Activated T-helper 17 cell treated with anti-CD3 and anti-CD28 coated beads, Interleukin-2, amount 50 U/mL, for 72 hours (primary cell): ENCODE measurements at places on chromosomes 12 and 14.

GRCh38 chr14:60561845-60562746, 53.1 kb downstream of the SIX6 start:
- H3K36me3 ChIP-seq, result no peaks in the 10 kb centered on the region
- H3K27me3 ChIP-seq, result peaks cover 6% of the 10 kb centered on the region
- no peak for ATAC-seq
- H3K27ac ChIP-seq, result no peak overlapping the region
- H3K4me3 ChIP-seq, result no peak overlapping the region
- no peaks in the 10 kb centered on the region for H3K4me1 ChIP-seq

GRCh38 chr14:59281609-59282377, 93.3 kb downstream of the DAAM1 start:
- no peak overlapping the region for H3K4me3 ChIP-seq
- H3K27ac ChIP-seq, result no peak overlapping the region
- ATAC-seq, result no peak

DNA sequence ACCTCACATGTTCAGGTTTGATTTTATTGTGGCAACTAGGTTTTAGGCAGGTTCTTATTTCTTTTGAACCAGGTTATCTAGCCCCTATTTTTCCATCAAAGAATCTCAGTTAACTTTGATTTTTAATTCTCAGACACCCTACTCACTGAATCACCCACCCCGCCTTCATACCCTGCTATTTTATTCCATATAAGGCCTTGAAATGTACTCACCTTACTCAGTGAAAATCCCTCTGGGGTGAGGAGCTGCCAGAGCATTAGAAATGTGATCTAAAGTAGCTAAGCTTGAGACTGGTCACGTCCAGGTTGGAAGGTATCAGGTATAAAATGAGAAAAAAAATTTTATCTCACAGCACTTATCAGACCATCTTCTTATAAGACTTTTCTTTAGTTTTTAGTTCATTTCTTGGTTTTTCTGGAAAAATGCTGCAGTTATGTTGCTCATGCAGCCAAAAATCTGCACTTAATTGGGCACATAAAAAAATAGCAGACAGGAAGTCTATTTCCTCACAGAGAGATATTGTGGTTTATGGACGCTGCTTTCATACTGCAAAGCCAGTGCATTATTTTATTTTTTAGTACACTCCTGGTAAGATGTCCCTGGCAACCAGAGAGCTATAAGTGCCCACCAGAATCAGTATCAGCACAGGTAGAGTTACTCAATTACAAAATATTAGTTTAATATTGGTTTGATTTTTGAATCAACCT, 101.5 kb upstream of the CCDC91 start:
- H3K27me3 ChIP-seq, result peaks cover 29% of the 10 kb centered on the region
- no peak overlapping the region for H3K27ac ChIP-seq
- no peaks in the 10 kb centered on the region for H3K36me3 ChIP-seq
- no peak overlapping the region for H3K4me3 ChIP-seq

DNA sequence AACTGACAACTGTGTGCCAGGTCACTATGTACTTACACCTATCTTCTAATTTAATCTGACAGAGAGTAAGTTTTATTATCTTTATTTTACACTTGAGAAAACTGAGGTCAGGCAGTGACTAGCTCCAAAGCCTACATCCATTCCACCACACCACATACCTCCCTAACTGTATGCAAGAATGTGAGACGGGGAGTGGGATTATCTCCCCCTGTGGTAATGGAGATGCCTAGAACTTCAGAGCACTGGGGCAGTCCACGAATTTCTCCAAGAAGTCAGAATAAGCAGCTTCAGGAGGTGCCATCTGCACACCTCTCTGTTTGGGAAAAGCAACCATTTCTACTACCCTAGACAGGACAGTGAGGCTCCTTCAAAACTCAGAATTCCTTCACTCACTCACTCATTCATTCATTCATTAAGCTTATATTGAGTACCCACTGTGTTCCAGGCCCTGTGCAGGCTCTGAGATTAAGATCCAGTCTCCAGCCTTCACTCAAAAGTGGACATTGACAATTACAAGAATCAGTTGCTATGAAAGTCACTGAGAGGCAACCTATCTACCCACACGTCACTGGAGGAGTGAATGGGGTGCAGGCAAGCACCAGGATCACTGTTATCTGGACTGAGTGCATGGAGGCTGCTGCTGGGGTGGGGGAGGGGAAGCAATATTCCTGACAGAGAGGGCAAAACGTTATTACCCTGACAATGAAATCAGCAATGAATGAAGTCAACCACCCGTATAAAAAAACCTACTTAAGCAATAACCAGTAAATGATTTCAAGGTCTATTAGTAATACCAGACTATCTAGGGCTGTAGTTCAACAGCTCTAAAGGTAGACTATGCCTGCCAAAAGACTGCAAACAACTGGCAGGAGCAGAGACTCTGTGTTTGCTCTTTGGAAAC, 18.0 kb downstream of the SLC7A7 start:
- H3K4me3 ChIP-seq, result no peak overlapping the region
- H3K27me3 ChIP-seq, result peaks cover 45% of the 10 kb centered on the region
- H3K36me3 ChIP-seq, result no peaks in the 10 kb centered on the region

DNA sequence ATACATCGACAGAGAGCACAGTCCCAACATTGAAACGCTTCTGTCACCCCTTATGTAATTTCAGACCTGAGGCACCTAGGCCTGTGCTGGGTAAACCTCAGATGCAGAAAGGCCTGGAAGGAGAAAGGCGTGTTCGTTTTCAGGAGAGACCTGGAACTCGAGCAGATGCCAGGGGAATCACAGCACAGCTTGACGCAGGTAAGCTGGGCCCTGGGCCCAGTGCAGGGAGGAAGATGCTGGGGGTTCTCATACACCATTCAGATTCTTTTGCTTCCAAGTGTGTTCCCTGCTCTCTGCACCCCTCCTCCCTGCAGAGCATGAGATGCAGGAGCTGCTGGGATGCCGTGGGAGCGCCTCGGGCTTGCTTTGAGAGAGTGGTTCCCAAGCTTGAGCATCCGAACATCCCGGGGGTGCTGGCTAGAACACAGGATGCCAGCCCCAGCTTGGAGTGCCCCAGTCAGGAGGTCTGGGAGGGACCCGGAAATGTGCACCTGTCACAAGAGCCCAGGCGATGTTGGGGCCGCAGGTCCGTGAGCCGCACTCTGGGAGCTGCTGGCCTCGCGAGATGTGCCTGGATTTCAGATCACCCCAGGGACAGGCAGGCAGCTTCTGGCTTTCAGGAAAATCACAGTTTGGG, 35.9 kb downstream of the FZD10 start:
- no peaks in the 10 kb centered on the region for H3K36me3 ChIP-seq
- no peaks in the 10 kb centered on the region for H3K4me1 ChIP-seq
- ATAC-seq, result no peak
- no peaks in the 10 kb centered on the region for H3K27me3 ChIP-seq
- no peak overlapping the region for H3K4me3 ChIP-seq

DNA sequence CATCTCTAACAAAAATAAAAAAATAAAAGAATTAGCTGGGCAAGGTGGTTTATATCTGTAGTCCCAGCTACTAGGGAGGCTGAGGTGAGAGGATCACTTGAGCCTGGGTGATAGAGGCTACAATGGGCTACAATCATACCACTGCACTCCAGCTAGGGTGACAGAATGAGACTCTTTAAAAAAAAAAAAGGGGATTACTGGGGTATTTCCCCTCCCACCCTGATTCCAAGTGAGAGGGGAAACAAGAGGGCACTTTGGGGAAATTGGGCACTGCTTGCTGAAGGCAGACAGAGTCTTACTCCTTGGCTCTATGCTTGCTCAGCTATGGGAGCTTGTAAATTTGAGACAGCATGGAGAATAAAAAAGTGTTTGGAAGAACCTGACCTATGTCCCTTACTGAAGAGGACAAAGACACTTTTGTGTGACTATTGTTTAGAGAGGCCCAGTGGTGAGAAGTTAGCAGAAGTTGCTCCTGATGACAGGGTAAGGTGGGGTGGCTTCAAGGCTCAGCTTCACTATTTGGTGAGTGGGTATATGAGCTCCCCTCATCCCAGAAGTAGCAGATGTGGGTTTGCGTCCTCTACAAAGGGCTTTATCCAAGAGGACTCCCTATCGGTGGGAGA, 44.0 kb downstream of the KLRG1 start:
- peak overlapping the region; percentile 29 for H3K27ac ChIP-seq
- peaks cover 23% of the 10 kb centered on the region for H3K4me1 ChIP-seq
- no peaks in the 10 kb centered on the region for H3K36me3 ChIP-seq
- no peak overlapping the region for H3K4me3 ChIP-seq
- no peaks in the 10 kb centered on the region for H3K27me3 ChIP-seq

DNA sequence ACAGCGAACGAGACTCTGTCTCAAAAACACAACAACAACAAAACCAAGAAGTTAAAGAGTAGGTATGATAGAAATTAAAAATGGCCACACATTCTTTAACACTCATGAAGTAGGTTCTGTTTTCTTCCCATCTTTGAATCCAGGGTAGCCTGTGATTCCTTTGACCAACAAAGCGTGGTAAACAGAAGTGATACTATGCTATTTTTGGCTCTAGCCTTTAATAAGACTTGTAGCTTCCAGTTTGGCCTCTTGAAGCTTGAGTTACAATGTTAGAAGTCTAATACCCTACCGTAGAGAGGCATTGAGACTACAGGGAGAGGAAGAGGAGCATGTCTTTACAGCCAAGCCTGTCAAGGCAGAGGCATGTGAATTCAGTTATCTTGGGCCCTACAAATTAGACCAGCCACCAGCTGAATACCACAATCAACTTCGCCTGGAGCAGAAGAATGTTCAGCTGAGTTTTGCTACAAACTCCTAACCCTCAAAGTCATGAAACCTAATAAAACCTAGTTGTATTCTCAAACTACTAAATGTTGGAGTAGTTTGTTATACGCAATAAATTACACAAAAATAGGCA, 4.9 kb upstream of the NEMF start:
- no peaks in the 10 kb centered on the region for H3K27me3 ChIP-seq
- peaks cover 18% of the 10 kb centered on the region for H3K4me1 ChIP-seq
- peaks cover 6% of the 10 kb centered on the region for H3K36me3 ChIP-seq
- no peak for ATAC-seq
- peak overlapping the region; percentile 54 for H3K4me3 ChIP-seq

DNA sequence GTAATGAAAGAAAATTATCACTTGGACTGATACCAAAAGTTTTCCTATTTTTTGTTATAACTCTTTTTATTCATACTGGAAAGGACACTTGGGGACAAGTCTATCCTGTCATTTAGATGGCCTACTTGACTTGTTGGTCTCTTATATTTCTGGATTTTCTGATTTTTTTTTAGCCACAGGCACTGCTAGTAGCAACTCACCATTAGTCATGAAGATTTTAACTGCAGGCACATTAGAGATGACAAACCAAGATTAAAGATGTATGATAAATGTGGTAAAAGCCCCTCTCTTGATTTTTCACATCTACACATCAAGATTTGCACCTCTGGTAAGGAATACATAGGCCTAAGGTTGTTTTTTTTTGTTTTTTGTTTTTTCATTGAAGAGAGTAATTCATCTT, 217.0 kb downstream of the SLC25A21 start:
- no peaks in the 10 kb centered on the region for H3K36me3 ChIP-seq
- H3K4me1 ChIP-seq, result no peaks in the 10 kb centered on the region
- no peak overlapping the region for H3K27ac ChIP-seq
- no peak overlapping the region for H3K4me3 ChIP-seq
- H3K27me3 ChIP-seq, result no peaks in the 10 kb centered on the region

GRCh38 chr14:65015391-65015790, 28.7 kb downstream of the FNTB start:
- no peaks in the 10 kb centered on the region for H3K27me3 ChIP-seq
- H3K4me3 ChIP-seq, result no peak overlapping the region
- H3K36me3 ChIP-seq, result peaks cover 64% of the 10 kb centered on the region

DNA sequence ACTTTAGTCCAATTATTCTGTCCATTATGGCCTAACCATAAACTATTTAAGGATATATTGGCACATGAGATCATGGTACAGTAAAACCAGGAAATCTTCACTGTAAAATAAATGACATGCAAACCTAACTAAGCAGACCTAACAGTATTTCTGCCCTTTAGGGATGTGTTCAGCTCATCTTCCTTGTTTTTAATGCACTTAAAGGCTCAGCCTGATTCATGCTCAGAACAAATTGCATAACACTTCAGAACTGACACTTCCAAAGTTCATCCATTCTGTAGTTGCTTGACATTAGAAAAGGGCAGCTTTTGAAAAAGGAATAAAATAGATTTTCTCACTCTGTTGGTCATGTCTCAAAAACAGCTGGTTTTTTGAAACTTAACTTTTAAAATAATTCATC, 708.5 kb downstream of the C12orf50 start:
- no peaks in the 10 kb centered on the region for H3K27me3 ChIP-seq
- H3K27ac ChIP-seq, result no peak overlapping the region
- H3K4me3 ChIP-seq, result no peak overlapping the region
- ATAC-seq, result no peak
- no peaks in the 10 kb centered on the region for H3K4me1 ChIP-seq

GRCh38 chr12:52044292-52044983, 6.8 kb upstream of the NR4A1 start:
- peak overlapping the region; percentile 15 for H3K27ac ChIP-seq
- H3K27me3 ChIP-seq, result no peaks in the 10 kb centered on the region
- peaks cover 29% of the 10 kb centered on the region for H3K4me1 ChIP-seq

DNA sequence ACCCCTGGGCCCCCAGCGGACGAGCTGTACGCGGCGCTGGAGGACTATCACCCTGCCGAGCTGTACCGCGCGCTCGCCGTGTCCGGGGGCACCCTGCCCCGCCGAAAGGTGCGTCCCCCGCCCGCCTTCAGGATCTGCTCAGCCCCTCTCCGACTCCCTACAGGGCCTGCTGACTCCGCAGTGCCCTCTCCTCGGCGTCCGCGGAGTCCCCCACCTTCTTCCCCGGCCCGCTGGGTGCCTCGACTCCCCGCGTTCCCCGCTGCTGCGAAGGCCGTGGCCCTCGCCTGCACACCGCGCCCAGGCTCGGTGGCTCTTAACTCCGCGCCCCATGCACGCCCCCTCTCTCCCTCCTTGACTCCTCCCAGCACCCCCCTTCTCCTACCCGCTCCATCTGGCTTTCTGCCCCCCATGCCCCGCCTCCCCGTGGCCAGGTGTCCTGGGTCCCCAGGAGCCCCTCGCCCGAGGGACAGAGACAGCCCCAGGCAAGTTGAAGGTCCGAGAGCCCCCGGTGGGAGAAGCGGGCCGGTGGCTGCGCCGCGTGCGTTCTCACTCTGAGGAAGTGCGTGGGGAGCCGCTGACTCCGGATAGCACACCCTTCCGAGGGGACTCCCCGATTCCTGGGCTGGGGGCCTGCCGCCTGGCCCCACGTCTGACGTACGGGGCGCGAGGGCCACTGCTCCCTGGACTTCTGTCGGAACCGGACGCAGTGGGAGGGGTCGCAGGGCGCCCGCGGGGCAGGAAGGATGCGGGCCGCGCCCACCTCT, 594 bp downstream of the TAMALIN start:
- H3K4me1 ChIP-seq, result peaks cover 4% of the 10 kb centered on the region
- H3K4me3 ChIP-seq, result peak overlapping the region; percentile 80
- ATAC-seq, result peak; percentile 64
- H3K36me3 ChIP-seq, result peaks cover 44% of the 10 kb centered on the region

DNA sequence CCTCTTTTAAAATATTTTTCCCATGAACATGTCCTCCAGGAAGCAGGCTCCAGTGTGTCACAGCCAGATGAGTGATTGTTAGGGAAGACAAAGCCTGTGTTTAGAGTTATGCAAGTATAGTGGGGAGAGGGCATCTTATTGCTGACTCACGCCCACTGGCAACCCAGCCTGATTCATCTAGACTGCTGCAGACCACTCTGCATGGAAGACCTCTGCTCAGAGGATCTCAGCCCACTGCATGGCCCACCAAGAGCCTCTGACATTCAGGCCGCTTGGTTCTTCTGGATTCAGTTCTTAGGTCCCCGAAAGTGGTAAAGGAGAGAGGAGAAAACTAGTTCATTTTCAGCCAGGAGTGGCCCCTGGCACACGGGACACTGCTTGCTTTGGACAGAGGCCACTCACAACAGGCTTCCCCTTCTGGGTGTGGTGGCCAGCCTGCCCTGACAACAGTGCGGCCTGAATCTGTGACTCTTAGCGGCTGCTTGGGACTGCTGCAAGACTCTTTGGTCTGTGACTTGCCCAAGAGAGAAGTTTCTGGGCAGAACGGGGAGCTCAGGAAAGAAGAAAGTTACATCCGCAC, 266.3 kb downstream of the ZFP36L1 start:
- no peaks in the 10 kb centered on the region for H3K4me1 ChIP-seq
- ATAC-seq, result no peak
- H3K4me3 ChIP-seq, result no peak overlapping the region
- H3K27ac ChIP-seq, result no peak overlapping the region
